ENCODE measurements at places on chromosomes 13 and 19.

DNA sequence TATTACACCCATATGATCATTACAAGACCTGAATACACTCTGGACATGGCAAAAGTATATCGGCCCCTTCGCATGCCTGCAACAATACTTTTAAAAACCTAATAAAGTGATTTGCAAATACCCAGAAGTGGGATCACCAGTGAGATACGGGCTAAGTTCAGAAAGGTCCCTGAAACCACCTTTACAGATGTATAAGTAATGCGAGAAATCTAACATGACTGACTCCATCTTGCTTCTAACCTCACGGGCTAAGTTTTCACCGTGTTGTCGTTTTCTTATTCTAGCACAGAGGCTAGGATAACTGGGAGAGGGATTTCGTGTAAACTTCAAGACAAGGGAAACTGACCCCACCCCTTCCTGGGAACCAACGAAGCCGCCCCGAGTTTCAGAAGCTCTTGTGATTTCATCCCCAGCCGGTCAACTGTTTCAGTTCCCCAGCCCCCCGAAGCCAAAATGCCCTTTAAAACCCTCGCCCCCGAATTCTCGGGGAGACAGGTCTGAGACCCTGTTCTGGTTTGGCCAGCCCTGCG is 703 bp downstream of the NEK3 start:
- DNase-seq, result peak; percentile 80

DNA sequence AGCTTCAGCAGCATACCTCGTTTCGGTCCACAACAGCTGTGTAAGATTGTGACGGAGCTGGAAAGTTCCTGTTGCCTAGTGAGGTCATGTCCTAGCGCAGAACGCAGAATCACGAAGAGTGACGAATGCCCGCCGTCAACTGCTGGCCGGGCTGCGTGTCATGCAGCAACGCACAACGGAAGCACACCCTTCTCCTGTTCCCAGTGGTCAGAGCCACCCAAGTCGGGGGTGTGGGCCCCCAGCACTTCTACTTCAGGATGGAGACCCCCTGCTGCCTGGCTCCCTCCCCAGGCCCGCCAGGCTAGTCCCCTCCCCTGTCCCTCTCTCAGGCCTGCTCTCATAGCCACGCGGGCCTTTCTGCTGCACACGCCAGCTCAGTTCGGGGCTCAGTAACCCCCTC is 25.9 kb downstream of the C2CD4C start:
- DNase-seq, result no peak

DNA sequence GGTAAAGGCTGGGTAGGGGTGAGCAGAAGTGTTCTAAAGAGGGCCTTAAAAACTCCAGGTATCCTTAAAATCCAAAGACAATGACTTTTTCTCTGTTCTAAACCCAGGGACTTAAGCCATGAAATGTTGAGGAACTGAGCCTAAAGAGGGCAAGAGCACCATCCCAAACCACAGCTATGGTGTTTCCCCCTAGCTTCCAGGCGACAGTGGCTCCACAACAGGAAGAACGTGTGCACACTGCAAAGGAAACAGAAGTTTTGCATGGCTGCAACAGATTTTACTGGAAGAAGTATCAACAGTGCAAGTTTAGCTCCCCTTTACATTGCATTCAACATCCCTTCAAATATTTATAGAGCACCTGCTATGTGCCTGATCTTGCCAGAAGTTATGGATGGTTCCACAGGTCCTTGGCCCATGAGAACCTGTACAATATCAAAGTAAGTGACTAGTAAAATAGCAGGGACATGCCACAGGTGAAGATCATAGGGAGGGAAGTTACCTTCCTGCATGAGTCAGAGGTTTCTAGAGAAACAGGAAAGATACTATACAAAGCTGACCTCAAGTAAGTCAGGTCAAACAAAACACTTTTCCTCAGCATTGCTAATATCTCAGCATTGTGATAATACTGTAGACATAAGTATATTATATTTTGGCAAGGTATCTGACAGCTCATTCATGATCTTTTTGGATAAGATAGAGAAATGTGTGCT is 8.4 kb upstream of the KCTD12 start:
- DNase-seq, result peak; percentile 51

GRCh38 chr19:16370641-16371391 is 46.2 kb downstream of the KLF2 start:
- no peak for DNase-seq

DNA sequence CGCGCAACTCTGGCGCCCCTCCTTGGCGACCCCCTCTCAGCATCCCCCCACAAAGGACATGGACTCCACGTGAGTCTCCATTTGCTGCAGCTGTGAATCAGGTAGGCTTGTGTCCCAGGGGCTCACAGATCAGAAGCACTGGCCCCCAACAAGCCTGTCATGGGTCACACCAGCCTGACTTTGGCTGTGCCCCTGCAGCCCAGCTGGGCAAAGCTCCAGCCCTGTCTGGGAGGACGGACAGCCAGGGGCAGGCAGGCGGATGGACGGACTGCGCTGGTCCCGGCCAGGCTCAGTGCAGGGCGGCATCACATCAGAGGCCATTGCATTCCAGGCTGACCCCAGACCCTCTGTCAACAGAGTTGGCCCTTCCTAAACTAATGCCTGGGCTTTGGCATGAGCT is 28.4 kb upstream of the ISYNA1 start:
- no peak for DNase-seq

- DNase-seq, result no peak
Measured at GRCh38 chr13:78437781-78438180, 165.6 kb downstream of the POU4F1 start.

GRCh38 chr19:45765702-45766295 is 3.3 kb downstream of the SIX5 start:
- no peak for DNase-seq
